SK-N-SH treated with all-trans-retinoic acid at 6 μM for 48 hours (cell line): ENCODE measurements at places on chromosomes 13 and 19.

GRCh38 chr13:20188667-20189553, 3.8 kb downstream of the GJB2 start:
- ATAC-seq: peak; percentile 26; the same call in 1 of the 3 replicates

DNA sequence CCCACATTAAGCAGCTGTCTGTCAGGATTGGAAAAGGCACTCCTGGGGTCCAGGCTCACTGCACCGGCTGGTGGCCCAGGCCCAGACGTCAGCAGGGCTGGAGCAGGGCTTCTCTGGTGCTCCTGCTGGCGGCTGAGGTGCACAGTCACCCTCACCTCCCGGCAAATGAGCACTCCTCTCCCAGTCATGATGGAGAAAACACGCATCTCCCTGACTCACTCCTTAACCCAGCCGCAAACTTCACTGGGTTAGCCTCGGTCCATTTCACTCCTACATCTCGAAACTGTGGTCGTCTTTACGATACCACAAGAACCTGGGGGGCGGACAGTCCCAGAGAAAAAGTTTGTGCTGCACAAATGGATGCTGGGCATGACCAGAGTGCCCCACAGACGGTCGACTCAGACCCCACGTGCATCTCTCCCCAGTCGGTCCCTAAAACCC, 3.3 kb upstream of the RASA3 start:
- no peak for ATAC-seq

DNA sequence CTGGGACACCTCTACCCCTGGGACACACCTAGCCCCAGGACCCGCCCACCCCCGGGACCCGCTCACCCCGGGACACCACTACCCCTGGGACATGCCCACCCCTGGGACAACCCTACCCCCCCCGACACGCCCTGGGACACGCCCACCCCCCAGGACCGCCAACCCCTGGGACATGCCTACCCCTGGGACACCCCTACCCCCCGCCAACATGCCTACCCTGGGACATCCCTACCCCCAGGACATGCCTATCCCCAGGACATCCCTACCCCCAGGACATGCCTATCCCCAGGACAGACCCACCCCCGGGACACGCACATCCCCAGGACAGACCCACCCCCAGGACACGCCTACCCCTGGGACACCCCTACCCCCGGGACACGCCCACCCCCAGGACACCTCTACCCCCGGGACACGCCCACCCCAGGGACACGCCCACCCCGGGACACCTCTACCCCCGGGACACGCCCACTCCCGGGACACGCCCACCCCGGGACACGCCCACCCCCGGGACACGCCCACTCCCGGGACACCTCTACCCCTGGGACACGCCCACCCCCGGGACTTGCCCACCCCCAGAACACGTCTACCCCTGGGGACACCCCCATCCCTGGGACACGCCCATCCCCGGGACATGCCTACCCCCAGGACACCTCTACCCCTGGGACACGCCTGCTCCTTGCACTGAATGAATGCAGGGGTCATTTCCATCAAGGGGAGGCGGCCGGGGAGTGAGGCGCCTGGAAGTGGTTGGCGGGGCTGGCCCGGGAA, 32.3 kb downstream of the ADPRHL1 start:
- peak; percentile 41 for ATAC-seq

- peak; percentile 69 for ATAC-seq
Observed at GRCh38 chr13:101523154-101524131, 71.0 kb downstream of the ITGBL1 start.

DNA sequence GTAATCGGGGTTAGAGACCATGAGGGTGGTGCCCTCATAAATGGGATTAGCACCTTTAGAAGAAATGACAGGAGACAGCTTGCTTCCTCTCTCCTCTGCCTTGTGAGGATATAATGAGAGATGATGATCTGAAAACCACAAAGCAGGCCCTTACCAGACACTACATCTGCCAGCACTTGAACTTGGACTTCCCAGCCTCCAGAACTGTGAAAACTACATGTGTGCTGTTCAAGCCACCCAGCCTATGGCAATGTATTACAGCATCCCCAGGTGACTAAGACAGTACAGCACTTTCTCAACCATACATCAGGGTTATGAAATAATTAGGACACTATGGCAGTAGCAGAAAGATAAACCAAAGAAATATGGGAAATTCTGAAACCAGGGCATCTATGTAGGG, 7.4 kb downstream of the ZNF564 start:
- ATAC-seq: no peak

GRCh38 chr13:42367831-42368230, 95.9 kb downstream of the AKAP11 start:
- no peak for ATAC-seq

DNA sequence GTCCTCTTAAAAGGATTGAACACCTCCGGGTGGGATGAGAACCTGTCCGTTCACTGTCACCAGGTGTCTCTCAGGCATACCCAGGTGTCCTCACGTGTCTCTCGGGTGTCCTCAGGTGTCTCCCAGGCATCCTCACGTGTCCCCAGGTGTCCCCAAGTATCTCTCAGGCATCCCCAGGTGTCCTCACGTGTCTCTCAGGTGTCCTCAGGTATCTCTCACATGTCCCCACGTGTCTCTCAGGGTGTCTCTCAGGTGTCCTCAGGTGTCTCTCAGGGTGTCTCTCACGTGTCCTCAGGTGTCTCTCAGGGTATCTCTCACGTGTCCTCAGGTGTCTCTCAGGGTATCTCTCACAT, 33.8 kb downstream of the ATP4B start:
- no peak for ATAC-seq

DNA sequence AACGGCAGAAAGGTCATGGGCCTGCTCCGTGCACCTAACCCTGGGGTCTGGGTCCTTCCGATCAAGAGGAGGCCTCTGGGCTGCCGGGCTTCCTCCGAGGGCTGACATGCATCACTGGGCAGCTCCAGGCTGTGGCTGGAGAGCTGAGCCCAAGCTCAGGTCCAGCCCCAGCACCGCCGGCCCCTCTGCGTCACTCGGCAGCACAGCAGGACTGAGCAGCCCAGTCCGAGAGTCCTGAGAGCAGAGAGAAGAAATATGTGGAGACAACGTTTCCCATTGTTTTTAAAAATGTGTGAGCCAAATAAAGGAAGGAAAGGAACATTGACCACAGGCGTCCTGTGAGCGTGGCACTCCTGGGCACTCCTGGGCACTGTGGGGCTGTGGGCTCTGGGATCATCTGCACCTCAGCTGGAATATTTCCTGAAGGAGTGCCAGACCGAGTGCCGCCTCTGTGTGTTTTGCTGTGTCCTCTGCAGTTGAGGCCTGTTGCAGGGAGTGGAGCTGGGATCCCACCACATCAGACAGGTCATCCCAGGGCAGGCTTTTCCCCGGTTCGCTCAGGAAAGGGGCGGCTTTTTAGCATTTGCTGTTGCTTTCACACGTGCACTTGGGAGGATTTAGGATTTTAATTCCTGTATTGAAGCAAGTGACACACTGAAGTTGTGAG, 37.8 kb upstream of the TFDP1 start:
- ATAC-seq: no peak

- no peak for ATAC-seq
Observed at GRCh38 chr13:65789815-65790214, 1440.3 kb downstream of the PCDH9 start.

GRCh38 chr13:51645761-51646670, 61.8 kb downstream of the WDFY2 start:
- ATAC-seq: no peak

GRCh38 chr13:44399074-44399473, 25.4 kb downstream of the SERP2 start:
- no peak for ATAC-seq

DNA sequence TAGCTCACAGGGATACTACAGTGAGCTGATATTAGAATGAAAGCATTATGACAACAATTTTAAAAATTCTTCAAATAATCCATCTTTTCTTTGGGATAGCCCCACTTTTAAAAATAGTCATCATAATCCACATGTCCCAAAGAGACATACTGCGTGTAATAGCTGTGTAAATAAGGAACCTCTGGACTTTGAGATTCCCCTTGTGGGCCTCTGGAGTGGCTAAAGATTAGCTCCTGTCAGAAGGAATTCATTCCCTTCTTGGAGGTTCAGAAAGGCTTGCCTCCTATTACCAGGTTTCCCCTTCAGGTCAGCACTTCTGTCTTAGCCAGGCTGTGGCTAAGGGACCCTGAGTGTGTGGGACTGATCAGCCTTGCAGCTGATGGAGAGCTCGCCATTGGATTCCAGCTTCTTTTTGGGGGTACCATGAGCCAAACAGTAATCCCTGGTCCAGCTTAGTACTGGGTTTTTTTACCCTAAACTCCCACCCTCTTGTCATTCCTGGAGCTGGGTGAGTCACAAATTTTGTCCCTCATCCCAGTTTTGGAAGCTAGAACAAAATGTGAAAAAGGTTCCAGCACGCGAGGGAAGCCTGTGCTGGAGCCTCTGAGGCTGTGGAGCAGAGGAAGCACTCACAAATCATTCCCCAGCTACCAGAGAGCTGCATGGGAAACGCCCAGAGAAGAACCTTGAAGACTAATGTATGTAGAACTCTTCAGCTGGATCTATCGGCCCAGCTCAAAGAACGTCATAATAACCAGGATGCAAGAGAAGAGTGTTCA, 96.7 kb downstream of the RNASEH2B start:
- no peak for ATAC-seq

GRCh38 chr19:6556043-6556449, 25.2 kb downstream of the TNFSF9 start:
- ATAC-seq: no peak

- ATAC-seq: no peak
Observed at GRCh38 chr19:13207237-13207845, 57.1 kb downstream of the IER2 start.

- no peak for ATAC-seq
Observed at GRCh38 chr13:31965361-31966066, 66.1 kb upstream of the FRY start.

- ATAC-seq: peak; percentile 78
Observed at GRCh38 chr19:3721131-3721886, 13.1 kb downstream of the TJP3 start.

GRCh38 chr13:50989476-50989875, 79.9 kb downstream of the RNASEH2B start:
- ATAC-seq: no peak

- no peak for ATAC-seq
Observed at GRCh38 chr19:30479231-30479630, 107.0 kb downstream of the ZNF536 start.
